ENCODE measurements at places on chromosomes 2 and 18.

DNA sequence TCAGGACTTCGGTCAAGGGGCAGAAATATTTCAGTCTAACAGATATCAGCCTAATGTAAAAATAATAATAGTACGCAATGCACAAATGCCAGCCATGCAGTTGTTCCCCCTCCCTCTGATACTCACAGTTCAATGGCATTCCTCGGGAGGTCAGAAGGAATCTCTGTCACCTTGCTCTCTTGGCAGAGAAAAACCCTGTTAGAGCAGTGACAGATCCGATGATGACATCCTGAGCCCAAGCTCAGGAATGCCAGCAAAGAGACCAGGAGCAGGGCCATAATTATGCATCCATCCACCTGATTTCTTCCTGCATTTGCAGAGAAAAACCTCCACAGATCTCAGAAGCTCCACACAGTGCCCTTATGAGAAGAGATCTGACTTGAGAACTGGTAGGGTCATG lies at the start of gene FSHR:
TSS of gene FSHR (minus strand) at position 376 of the 400 bp plus-strand sequence. CDS start at position 278, 98 bp downstream.
- no peak for DNase-seq

GRCh38 chr2:225584796-225585195 lies 185.3 kb downstream of the NYAP2 start:
- no peak for DNase-seq

DNA sequence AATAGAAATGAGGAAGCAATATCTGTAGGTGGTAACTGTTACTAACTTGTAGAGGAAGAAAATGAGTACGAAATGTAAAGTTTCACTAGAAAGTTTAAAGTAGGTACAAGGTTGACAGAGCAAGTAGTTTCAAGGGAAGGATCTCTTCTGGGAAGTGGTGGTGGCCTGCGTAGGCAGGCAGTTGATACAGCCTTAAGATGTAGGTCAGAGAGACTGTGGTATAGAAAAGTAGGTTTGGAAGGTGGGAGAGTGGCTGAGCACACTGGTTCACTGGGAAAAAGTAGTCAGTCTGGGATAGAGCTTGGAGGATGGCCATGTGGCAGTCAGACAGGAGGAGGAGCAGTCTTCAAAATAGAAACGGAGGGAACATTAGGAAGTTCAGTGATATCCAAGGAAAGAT lies 23.5 kb downstream of the KDM3A start:
- no peak for DNase-seq

DNA sequence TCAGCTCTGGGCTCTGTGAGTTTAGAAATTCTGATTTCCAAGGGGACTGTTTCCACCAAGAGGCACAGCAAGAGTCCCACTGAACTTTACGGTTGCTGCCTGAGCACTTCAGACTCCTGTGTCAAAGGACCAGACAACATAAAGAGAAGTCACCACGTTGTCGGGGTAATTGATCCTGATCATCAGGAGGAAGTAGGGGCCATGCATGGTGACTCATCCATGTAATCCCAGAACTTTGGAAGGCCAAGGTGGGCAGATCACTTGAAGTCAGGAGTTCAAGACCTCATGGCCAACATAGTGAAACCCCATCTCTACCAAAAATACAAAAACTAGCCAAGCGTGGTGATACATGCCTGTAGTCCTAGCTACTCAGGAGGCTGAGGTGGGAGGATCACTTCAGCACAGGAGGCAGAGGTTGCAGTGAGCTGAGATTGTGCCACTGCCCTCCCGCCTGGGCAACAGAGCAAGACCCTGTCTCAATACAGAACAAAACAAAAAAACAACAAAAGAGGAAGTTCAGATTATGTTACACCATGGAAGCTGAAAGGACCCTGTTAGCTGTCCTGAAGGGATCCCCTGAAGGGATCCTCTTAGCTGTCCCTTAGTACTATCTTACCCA lies 9.4 kb upstream of the ASXL2 start:
- DNase-seq, result no peak

DNA sequence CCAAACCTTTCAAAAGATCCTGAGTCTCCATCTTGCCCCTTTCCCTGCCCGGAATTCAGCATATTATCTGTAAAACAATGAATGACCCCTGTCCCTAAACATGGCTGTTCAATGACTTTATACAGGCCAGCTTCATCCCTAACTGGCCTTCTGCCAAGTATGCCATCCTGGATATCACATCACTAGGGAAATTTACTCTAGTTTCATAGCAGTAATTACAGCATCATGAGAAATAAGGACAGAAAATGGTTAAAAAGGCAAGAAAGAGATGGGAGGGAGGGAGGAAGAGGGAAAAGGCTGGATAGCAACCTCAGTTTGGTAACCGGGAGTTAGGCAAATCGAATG lies 4.4 kb downstream of the MBOAT2 start:
- no peak for DNase-seq

- no peak for DNase-seq
Measured at GRCh38 chr2:27118525-27119329, at the start of gene CGREF1. TSS of gene CGREF1 (minus strand) at chr2:27119128. CDS start at chr2:27104366, 14,762 bp downstream.

GRCh38 chr18:50722311-50722710 lies 97.5 kb downstream of the MRO start:
- DNase-seq, result no peak

DNA sequence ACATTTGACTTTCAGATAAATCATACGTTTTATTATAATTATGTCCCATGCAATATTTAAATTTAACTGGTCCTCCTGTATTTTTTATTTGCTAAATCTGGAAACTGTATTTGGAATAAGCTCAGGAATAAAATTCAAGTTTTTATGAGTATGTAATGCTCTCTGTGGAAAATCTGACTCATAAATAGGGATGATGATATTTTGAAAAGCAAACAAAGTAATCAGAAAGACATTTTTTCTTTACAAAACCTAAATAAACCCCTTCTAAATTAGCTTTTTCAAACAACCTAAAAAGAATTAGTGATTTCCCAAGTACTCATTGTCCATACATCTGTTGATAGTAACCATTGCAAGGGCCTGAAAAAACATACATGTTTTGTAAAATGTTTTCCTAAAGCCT lies 41.1 kb downstream of the ASB1 start:
- DNase-seq, result no peak

- no peak for DNase-seq
Measured at GRCh38 chr2:181955010-181955409, 30.6 kb upstream of the PPP1R1C start.

DNA sequence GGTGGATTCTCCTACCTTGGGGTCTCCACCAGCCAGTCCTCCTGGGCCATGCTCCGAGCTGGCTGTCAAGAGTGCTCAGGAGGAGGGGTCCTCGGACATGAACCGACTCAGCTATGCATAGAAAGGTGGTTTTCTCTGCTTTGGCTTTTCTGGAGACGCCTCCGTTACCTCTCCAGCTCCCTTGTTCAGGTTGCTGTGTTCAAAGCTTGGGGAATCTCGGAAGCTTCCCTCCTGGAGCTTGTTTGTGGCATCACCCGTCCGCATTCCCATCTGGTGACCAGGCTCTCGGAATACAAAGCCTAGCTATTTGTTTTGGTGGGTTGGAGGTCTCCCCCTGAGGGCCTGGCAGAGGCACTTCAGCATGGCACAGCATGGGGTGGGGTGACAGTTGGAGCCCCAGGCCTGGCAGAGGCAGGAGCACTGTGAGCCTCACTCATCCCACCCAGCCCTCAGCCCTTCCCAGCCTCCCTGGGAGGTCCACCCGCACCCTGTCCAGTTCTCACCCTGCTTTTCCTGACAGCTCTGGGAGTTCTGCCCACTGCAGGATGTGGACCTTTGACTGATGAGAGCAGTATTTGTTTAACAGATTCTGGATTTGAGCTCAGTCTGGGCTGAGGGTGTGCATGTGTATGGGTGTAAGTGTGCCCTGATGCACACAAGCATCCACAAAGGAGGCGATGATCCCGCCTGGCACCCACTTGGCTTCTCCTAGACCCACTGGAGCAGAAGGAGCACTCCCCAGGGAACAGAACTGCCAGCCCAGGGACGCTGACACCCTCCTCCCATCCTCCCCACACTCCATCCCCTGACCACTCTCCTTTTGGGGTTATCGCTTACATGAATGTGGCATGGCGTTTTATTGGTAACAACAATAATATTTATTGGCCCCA lies 107.3 kb upstream of the HS6ST1 start:
- no peak for DNase-seq

GRCh38 chr2:143856978-143857377 lies 662.9 kb downstream of the ZEB2 start:
- no peak for DNase-seq

GRCh38 chr2:168552450-168552856 lies 96.4 kb downstream of the CERS6 start:
- DNase-seq, result no peak

GRCh38 chr2:133503323-133503722 lies 64.9 kb downstream of the NCKAP5 start:
- no peak for DNase-seq

DNA sequence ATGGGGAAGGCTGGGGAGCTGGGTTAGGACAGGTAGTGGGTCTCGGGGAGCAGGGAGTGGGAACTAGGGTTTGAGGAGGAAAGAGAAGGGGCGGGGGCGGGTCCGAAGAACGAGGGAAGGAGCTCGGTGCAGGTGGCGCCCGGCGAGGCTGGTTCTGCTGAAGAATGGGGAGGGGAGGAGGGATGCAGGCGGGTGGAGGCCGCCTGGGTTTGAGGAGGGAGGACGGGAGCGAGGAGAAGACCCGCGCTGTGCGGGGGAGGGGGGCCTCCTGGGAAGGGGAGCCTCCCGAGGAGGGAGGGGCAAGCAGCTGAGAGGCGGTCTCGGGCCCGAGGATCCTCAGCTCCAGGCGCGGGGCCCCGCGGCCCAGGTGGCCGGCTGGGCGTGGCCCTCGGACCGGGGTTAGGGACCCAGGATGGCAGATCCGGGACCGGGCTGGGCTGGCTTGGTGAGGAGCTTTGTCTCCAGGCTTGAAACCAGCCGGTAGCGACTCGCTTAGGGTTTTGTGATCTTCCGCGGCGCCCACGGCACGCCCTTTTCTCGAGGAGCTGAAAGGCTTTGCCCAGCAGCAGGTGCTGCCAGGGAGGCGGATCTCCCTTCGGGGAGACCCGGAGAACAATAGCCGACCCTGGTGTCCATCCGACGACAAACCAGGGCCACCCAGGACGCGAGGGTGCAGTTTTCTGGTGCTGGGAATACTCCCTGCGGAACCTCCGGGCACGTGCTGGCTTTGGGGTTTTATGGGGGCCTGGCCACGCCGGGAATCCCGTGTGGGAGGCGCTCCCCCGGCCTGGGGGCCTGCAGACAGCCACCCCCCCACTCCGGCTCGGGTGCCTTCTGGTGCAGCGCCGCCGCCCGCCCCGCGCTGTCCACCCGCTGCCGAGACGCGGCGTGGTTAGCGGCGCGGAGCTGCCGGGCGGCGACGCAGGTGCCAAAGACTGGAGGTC lies 1.4 kb downstream of the DPYSL5 start:
- no peak for DNase-seq

DNA sequence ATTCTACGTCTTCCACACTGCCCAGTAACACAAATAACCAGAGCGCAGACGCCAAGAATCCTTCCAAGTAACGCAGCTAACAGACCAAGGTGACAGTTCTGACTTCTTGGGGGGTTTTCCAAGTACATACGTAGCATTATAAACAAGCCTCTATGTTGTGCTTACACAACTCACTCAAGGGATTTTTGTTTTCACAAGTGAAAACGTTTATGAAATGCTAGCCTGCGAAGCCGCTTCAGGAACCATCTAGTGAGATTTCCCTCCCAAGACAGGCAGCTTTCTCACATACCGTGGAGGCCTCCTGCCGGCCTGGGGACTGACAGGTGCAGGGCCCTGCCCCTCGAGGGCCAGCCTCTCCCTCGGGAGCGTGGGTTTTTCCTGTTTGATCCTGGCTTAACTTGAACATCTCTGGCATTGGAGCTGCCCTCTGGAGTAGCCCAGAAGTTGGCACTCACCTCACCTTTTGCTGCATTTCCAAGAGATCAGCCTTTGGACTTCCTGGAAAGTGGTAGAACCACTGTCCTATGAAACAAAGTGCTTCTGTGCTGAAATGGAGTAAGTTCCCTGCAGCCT lies 151.1 kb downstream of the MBP start:
- no peak for DNase-seq

DNA sequence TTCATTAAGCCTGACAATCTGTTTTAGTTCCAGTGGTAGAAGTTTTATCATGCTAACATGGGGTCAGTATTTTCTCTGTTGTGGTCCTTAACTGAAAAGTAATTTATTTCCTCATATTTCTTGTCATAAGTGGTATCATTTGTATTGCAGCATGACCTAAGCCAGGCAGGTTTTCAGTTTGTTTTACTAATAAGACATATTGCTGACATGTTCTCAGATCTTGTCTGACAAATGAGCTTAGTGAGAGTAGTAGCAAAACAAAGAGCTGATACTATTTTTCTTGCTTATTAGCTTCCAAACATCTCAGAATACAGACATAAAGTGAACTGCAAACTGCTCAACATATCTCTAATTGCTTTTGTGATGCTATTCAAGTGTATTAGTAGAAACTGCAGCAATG lies 293.6 kb downstream of the DSEL start:
- DNase-seq, result no peak

DNA sequence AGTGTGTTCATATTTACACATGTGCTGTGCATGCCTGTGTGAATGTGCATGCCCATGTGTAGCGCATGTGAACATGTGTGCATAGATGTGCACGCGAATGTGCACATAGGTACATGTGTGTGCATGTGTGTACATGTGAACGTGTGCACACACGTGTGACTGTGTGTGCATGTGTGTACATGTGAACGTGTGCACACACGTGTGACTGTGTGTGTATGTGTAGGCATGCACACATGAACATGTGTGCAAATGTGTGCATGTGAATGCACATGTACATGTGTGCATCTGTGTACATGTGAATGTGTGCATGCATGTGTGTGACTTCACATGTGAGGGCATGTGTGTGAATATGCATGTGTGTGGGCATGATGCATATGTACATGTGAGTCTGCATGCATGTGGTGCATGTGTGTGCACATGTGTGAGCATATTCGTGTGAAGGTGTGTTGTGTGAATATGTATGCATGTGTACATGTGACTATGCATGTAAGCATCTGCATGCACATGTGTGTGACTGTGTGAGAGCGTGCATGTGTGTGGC lies 122.4 kb downstream of the PTGR3 start:
- no peak for DNase-seq

GRCh38 chr18:48693625-48694262 lies 154.9 kb downstream of the CTIF start:
- DNase-seq, result no peak

- DNase-seq, result no peak
Measured at GRCh38 chr2:126838716-126838985, 60.0 kb upstream of the TEX51 start.

DNA sequence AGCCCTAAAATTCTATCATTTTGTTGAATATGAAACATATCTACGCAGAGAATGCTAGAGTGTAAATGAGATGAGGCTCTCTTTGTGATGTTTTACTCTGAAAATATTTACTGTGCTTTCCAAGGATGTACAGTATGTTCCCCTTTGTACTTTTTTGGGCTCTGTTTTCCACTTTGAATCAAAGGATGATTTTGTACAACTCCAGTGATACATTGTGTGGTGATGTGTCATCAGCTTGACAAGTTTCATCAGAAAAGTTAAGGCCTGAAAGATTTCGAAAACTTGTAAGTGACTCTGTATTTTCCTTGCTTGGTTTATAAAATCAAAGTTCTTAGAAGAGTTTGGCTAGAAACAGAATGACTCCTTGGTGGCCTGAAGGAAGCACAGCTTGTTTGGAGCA lies 206.3 kb downstream of the LTBP1 start:
- no peak for DNase-seq
